ENCODE measurements at places on chromosomes 1 and 21.

GRCh38 chr1:38117444-38117887 is 70.9 kb upstream of the POU3F1 start:
- no peak for DNase-seq

DNA sequence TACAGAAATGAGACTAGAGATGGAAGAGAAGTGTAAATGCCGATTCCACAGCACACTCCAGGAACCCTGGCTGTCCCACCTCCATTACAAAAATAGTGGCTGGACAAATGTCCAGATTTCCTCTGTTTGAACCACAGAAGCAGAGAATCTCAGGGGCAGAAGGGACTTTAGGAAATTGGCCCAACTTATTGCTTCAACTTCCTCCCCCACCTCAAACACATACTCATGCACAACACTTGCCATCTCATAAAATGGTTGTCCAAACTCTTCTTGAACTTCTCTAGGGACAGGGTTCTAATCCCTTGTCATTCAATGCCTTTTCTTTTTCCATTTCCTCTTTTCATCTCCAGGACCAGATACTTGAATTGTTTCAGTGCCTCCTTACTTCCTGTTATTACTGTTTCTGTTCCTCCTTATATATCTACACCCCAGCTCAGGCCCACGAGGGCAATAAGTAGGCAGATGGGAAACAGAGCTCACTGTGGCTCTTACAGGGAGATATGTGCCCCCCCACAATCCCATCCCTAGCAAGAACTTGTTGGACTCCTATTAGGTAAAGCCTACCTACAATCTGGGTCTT is 8.5 kb upstream of the B4GALT3 start:
- DNase-seq: no peak

GRCh38 chr21:41536076-41536826 is 28.3 kb upstream of the TMPRSS2 start:
- no peak for DNase-seq

GRCh38 chr1:35661474-35661795 is 20.1 kb upstream of the PSMB2 start:
- no peak for DNase-seq

GRCh38 chr21:15414057-15414456 is 315.7 kb upstream of the USP25 start:
- DNase-seq: no peak

DNA sequence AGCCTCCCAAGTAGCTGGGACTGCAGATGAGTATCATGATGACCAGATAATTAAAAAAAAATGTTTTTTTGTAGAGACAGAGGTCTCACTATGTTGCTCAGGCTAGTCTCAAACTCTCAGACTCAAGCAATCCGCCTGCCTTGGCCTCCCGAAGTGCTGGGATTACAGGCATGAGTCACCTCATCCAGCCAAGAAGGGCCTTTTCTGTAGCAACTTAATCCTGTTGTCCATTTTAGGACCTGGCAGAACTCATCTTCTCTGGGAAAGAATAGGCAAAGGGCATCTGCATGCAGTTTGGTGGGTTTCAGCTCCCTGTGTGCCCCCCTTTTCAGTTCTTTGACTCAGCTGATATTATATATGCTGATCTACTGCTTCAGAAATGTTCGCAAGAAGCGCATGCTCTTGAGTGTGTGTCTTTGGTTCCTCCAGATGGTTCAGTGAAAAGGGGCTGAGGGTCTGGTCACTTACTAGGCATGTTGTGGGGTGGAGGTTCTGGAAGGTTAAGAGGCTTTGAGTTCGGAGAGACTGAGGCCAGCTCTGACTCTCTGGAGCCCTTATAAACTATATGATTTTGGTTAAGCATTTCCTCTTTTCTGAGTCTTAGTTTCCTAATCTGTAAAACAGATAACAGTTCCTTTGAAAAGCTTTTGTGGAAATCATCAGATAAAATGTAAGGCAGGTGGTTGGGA is 19.4 kb upstream of the SRSF4 start:
- DNase-seq: no peak

GRCh38 chr1:162070094-162070748 is 730 bp downstream of the NOS1AP start:
- no peak for DNase-seq

- peak; percentile 58 for DNase-seq
Measured at GRCh38 chr1:176897350-176898236, 266.9 kb downstream of the ASTN1 start.

DNA sequence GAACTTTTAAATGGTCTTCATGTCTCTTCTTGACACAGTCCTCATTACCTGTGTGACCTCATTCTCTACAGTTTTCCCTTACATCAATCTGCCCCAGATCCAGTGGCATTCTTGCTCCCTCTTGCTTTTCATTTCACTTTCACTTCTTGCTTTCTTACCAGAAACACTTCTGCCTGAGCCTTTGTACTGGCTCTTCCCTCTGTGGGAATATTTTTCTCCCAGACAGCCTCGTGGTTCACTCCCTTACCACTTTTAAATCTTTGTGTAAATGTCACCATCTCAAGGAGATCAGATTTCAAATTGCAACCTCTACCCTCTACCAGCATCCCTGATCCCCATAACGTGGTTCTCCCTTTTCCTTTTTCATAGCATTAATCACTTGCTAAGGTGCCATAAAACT is 73.2 kb downstream of the DISC1 start:
- no peak for DNase-seq

- DNase-seq: no peak
Measured at GRCh38 chr21:36535618-36536241, 55.8 kb upstream of the CLDN14 start.

DNA sequence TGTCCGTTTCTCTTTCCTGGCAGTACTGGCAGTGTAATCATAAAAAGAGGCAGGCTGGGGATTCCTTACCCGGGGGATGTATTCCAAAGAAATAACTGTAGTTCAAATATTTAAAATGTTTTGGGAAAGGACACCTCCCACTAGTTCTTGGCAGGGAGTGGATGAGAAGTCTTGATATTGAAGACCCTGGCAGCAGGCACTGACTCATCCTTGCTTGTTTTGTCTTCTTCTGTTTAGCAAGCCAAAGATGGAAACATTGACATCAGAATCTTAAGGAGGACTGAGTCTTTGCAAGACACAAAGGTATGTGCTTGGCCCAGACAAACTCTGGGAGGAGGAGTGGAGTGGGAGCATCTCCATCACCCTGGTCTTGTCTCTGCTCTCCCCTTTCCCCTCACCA is 639 bp downstream of the IL20 start:
- no peak for DNase-seq

GRCh38 chr1:33468011-33468410 is 4.4 kb upstream of the ZSCAN20 start:
- DNase-seq: no peak

GRCh38 chr1:171438441-171438840 is 46.9 kb upstream of the PRRC2C start:
- peak; percentile 100 for DNase-seq

DNA sequence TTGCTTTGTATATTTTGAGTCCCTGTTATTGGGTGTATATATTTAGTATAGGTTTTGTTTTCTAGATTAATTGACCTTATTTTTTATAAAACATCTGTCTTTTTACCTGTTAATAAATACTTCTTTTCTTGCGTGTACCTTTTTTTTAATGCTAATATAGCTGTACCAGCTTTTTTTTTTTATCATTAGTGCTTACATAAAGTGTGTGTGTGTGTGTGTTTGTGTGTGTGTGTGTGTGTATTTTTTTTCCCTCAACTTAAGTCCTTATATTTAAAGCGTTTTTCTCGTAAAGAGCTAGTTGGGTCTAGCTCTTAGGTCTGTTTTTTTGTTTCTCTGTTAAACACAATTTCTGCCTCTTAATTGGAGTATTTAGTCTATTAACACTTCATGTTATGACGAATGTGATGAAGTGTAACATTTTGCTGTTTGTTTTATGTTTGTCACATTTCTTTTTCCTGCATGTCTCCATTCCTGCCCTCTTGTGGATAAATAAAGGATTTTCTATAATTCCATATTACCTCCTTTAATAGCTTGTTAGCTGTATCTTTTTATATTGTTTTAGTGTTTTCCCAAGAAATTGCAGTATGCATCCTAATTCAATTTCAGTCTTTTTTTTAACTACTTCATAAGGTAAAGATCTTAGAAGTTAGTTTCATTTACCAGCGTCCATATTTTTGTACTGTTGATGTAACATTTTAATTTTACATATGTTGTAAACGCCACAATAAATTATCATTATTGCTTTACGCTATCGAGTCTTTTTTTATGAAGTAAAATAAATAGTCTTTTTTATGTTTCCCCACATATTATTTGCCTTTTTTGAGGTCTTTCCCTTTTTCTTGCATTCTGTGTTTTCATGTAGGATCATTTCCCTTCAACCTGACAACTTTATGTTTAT is 4.3 kb downstream of the PRMT2 start:
- DNase-seq: peak; percentile 12

DNA sequence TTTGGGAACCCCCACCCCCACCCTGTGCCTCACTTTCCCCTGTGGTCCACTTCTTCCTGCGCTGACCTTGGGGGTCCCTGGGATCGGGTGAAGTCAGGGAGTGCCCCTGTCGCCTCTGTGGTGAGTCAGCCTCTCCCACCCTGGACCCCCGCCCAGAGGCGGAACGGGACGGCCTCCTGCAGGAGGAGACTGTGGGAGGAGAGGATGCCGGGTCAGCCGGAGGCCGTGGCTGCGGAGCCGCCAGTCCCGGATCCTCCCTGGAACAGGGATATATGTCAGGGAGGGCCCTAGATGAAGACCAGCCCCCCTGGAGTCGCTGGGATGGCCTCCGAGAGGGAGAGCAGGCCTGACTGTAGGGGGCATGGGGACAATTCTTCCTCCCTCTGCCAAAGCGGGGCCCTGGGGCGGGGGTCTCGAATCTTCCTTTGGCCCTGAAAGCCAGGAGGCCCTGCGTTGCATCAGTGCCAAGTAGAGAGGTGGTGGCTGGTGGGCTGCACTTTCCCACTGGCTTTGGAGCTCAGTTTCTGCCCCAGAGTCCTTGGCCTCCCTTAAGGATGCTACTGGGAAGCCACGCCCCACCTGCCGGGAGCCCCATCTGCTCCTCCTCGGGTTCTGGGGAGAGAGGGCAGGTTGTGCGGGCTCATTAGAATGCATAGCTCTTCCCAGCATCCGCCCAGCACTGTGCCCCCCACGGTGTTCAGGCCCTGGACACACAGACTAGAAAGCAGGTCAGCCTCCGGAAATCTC is 930 bp downstream of the ARHGEF10L start:
- DNase-seq: peak; percentile 52

GRCh38 chr21:40947713-40948112 is 100.8 kb upstream of the DSCAM start:
- no peak for DNase-seq

DNA sequence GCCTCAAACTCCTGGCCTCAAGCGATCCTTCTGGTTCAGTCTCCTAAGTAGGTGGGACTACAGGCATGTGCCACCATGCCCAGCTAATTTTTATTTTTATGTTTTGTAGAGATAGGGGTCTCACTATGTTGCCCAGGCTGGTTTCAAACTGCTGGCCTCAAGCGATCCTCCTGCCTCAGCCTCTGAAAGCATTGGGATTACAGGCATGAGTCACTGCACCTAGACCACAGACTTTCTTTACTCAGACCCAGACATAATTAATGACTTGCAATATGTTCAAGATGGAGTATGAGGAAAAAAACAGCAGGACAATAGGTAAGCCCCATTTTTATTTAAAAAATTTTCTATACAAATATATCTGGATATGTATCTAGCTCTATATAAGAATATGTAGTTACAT is 13.2 kb downstream of the KANK4 start:
- DNase-seq: peak; percentile 11

DNA sequence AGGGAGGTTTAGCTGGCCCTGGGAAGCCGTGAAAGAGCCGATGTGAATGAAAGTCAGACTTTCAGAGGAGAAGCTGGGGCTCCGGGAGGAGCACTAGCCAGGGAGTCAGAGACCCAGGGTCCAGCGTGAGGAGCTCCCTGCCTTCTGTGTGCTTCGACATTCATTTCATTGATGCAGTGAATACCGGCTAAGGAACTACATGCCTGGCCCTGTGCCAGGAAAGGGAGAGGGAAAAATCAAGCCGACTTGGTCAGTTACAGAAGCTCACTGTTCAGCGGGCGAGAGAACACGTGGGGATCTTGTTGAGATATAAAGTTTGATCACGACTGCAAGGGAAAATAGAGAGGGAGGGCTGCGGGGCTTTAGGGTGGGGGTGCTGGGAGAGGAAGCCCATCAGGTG is 76.7 kb upstream of the RUNX3 start:
- no peak for DNase-seq

DNA sequence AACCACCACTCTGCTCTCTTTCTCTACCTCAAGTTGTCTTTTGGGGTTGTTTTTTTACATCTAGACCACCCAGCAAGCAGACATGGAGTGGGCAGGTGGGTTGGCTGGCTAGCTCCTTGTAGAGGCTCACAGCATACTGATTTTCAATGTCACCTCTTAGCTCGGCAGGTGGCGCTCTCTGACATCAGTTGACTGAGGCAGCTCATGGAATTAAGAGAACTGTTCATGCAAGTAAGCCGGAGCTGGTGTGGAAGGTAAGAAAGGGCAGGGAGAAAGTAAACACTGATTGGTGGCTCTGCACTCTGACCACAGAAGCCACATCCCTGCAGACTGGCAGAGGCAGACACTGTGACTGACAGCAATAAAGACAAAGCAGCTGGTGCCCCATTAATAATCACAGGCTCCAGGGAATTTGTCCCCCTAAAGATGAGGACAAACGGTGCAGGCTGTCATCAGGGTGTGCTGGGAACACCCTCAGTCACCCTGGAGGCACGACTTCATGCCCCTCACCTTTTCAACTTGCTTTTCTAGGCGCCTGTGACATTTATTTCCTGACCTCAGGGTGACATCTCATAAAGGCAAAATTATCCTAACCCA is 226.8 kb downstream of the LMX1A start:
- peak; percentile 48 for DNase-seq

DNA sequence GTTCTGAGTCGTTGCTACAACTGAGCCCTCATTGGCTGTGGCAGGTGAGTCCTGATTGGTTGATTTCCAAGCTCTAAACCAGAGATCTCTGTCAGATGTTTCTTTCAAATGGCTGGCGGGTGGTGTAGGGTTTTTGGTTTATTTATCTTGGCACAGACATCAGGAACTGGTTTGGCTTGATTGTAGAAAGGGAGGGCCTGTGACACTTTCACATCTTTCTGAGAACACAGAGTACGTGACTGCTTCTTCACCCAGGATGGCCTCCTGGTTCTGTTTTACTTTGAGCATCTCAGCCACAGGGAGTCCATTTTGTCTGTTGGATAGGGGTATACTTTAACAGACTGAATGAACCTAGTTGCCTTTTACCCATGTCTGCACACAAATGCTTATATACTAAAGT is 89.4 kb upstream of the GPR52 start:
- no peak for DNase-seq

DNA sequence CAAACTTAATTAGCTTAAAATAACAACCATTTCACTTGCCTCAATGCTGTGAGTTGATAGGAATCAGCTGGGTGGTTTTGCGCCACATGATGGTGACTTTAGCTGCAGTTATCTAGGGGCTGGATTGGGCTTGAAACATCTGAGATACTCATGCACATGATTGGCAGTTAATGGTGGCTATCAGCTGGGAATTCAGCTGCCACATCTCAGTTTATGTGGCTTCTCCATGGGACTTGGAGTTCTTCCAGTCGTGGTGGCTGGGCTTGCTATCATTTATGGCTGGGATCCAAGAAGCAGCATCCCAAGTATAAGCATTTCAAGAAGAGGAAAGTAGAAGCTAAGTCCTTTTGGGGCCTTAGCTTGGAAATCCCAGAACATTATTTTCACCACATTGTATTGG is 36.4 kb downstream of the PDC start:
- DNase-seq: no peak
